Esophagus squamous epithelium (tissue), 5 donors: ENCODE measurements at places on chromosomes 5 and 9.

DNA sequence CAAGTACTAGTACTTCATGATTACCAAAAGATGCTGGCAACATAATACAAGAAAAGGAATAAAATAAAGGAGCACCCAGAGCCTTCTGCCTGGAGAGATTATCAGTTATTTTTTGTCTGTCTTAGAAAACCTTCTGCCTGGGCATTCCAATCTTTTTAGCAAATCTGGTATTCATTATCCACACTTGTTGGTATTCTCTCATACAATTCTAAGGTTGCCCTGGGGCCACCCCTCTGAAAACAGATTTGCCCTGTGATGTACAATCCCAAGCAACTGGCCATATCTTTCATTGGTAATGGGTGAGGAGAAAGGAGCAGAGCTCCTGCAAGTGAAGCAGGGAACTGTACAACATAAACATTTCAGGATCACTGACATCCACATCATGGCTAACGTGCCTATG is 47.8 kb downstream of the WDR41 start:
- DNase-seq = no peak

DNA sequence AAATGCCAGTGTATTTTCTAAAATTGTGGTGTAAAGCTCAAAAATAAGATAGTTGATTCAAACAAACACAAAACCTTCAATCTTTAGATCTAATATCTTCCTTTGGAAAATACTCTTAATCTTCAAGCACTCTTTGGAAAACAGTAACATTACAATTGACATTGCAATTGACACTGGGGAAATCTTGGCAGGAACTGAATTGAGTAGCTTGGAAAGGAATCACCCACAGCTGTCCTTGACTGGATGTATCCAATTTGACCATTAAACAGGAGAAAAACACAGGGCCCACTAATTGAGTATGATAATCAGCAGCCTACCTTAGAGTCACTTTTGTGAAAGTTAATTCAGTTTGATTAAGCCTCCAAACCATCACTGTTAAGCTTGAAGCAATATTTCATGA is 776.7 kb downstream of the DTWD2 start:
- no peak for DNase-seq

- DNase-seq = no peak
Measured at GRCh38 chr5:71969460-71969859, 137.8 kb upstream of the MAP1B start.

DNA sequence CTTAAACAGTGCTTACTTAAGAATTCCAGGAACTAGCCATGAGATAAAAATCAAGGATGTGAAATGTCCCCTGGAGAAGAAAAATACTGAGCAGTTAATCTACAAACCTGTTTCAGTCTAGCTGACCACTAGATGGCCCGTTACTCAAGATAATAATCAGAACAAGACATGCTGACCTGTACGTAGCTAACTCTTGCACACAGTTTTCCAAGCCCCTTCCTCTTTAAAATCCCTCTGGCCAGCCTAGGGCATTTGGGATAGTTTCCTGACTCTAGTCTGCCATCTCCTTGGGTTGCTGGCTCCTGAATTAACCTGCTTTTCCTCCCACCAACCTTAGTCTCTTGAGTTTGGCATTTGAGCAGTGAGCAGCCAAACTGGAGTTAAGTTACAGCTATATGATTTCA is 59.2 kb upstream of the TRAF1 start:
- DNase-seq = no peak

- no peak for DNase-seq
Measured at GRCh38 chr9:134065612-134066419, 2.0 kb downstream of the BRD3 start.

- DNase-seq = no peak
Measured at GRCh38 chr9:13932528-13933267, 381.2 kb downstream of the NFIB start.

DNA sequence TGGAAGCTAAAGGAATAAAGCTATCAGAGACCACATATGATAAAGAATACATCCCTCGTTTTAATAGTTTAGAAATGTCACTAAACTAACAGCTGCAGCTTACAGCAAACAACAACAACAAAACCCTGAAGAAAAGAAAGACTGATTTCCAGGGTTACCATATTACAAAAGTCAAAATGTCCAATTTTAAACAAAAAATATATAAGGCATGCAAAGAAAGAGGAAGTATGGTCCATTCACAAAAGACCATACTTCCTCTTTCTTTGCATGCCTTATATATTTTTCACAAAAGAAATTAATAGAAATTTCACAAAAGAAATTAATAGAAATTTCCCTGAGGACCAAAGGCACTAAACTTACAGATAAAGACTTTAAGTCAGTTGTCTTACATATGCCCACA is 354.2 kb downstream of the ARL15 start:
- DNase-seq = no peak

GRCh38 chr9:133711428-133712220 is 26.5 kb downstream of the SARDH start:
- no peak for DNase-seq

- no peak for DNase-seq
Measured at GRCh38 chr9:137762414-137763061, 115.0 kb upstream of the CACNA1B start.

DNA sequence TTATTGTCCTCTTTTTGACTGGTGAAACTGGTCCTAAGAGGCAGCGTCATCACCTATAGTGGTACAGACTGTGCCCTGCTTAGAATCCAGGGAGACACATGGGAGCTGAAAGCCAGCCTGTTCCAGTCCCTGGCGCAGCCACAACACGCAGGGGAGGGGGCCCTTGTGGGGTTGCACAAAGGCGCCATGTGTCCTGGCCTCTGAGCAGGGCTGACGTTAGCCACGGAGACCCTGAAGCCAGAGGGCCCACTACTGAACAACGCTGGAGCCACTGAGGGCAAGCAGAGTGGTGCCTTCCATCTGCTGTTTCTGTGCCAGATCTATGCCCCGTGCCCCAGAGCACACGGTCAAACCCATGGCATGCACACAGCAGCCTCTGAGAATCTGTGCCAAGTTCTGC is 147.3 kb downstream of the ACTL7B start:
- DNase-seq = no peak

GRCh38 chr9:13268469-13268868 is 11.0 kb downstream of the MPDZ start:
- DNase-seq = no peak

DNA sequence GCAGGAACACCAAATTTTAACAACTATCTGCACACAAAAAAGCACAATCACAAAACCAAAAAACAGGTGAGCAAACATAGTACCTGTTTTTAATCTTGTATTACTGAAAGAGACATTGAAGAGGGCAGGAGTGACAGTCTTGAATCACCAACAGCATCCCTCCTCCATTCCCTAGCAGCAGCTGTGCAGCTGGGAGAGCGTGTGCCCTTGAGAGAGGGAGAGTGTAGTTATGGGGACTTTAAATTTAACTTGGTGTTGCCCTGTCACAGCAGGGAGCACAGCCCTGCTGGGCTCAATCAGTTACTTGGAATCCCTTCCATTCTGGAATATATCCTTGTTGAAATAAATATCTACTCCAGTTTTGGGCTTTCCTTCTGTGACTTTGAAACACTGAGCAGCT is 1938.7 kb upstream of the NUDT12 start:
- no peak for DNase-seq

DNA sequence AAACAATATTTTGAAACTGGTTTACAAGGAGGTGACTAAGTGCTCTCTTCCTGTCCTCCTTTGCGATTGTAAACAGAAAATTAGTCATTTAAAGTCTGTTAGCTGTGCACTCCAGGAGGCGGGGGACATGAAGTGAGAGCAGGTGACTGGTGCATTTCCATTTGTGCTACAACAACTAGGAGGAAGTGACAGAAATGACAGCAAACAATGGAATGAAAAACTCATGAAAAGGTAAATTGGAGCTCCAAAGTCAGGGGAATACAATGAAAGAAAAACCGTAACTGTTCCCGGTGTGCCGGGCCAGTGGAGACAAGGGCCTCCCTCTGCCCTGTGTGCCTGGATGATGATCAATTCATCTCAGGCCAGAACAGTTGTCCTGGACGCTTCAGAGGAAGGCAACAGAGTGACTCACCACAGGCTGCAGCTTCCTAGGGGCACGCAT is 439.9 kb downstream of the GADD45G start:
- DNase-seq = no peak

GRCh38 chr9:14511452-14511851 is 181.8 kb downstream of the ZDHHC21 start:
- no peak for DNase-seq

GRCh38 chr9:83633255-83633654 is 10.3 kb downstream of the IDNK start:
- DNase-seq = no peak
